ENCODE measurements at places on chromosomes 5 and 9.

DNA sequence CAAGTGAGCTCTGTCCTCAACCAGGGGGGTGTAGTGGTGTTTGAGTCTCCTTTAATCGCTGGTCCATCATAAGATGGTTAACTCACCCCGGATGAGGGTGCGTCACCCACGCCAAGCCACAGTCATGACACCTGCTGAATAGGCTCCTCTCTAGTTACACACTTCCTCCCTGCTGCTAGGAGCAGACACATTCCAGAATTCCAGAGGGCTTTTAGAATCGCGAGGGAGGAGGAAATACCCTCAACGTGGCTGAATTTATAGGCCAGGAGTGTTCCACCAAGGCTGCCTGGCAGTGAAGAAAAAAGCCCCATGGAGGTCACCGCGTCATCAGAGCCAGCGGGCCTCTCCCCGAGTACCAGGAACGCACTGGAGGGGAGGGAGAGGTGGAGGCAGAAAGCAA is 5.1 kb downstream of the GLRX start:
- no peak for DNase-seq

DNA sequence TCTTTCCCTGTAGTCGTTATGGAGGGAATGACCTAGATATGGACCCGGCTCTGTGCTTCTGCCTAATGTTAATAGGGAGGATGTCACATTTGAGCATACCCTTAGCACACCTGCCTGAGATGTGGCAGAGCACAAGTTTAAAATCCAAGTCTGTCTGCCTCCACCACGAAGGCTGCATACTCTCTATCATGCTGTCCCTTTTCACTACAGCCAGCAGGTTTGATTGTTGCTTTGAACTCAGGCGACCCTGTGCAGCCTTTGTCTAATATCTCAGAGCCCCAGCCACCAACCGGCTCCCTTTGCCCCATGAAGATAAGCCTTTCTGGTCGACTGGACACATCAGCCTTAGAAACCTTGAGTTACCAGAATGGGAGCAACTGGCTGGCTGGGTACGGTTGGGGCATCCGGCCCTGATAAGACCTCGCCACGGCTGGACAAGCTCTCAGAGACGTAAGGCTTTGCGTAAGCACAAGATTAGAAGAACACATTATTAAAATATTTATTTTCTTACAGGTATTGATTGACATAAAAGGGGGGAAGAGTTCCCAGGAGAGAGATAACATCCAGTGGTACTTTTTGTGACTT is 222.0 kb upstream of the TRIM32 start:
- no peak for DNase-seq

DNA sequence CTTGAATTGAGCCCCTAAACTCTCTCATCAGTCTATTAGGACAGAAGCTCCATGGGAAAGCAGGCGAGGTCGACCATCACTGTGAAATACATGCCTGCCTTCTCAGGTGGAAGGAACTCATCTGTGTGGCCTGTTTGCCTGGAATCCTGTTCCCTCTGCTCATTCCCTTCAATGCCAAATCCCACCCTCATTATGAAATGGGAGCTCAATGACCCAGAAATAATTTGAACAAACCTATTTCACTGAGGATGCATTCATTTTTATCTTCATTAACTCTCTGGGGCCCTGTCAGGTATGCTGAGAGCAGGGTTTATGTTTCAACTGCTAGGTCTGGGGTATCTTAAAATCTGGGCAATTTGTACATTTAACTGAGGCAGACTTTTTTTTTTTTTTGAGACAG is 142.2 kb downstream of the MED27 start:
- no peak for DNase-seq

GRCh38 chr5:96977228-96977627 is 41.3 kb downstream of the LNPEP start:
- DNase-seq: no peak

GRCh38 chr9:104779946-104780535 is 16.1 kb downstream of the NIPSNAP3B start:
- DNase-seq: no peak

GRCh38 chr5:16894236-16895057 is 41.6 kb downstream of the MYO10 start:
- DNase-seq: peak; percentile 80

DNA sequence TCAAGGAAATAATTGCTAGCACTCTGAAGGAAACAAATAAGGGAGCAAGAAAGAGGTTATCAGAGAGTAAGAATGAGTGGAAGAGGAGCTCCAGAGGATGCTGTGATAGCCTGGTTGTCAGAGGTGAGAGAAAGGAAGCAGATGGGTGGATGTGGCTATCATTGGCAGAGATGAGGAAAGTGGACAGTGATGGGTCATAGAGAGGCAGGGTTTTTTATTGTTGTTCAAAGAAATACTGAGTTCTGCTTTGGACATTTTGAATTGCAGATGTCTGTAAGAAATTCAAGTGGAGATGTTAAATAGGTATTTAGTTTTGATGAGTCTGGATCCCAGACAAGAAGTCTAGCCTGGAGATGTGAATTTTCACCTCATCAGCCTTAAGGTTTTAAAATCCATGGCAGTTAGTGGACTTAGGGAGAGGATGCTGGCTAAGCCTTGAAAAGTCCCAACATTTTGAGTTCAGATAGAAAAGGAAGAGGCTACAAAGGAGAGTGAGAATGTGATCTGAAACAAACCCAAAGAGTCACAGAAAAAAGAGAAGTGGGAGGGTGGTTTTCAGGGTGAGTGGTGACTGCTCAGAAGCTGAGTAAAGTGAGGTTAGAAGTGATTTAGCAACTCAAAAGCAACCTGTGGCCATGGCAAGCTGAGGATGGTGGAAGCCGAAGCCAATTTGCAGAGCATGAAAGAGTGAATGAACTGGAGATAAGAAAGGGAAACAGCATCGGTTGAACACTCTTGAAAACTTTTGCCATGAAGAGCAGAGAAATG is 50.4 kb downstream of the PPIC start:
- no peak for DNase-seq

DNA sequence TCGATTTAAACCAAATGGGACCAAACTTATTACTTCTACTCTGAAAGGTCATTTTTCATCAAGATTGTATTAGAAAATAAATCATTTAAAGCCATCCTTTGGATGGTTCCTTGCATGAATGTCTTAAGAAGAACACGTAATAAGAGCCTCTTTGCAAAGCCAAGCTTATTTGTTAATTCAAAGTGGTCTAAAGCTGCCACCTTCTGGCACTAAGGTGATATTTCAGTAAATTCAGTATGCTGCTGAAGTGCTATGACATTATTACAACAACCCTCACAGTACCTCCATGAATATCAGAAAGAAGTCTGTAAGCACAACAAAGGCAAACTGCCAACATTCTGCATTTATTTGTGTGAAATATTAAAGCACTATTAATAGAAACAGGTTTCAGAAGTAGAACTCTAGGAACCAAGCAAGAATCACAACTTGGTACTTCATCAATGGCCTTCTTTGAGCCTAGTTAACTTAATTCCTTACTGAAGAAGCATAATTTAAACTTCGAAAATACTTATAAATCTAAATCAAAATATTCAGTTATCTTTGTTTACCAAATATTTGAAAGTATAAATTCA is 53.1 kb upstream of the TYRP1 start:
- DNase-seq: peak; percentile 9

GRCh38 chr5:116013936-116014335 is 18.3 kb upstream of the ARL14EPL start:
- no peak for DNase-seq

- no peak for DNase-seq
Measured at GRCh38 chr9:133406480-133407307, 11.1 kb downstream of the REXO4 start.

GRCh38 chr9:107982001-107982400 is 492.4 kb upstream of the KLF4 start:
- no peak for DNase-seq

GRCh38 chr5:122653087-122654017 is 121.5 kb upstream of the SNX2 start:
- no peak for DNase-seq

Measured in AG04449 (cell line).